GM13976 (cell line): ENCODE measurements at places on chromosomes 6 and 20.

GRCh38 chr6:29294499-29294914 lies 7.0 kb upstream of the OR14J1 start:
- DNase-seq, result no peak

DNA sequence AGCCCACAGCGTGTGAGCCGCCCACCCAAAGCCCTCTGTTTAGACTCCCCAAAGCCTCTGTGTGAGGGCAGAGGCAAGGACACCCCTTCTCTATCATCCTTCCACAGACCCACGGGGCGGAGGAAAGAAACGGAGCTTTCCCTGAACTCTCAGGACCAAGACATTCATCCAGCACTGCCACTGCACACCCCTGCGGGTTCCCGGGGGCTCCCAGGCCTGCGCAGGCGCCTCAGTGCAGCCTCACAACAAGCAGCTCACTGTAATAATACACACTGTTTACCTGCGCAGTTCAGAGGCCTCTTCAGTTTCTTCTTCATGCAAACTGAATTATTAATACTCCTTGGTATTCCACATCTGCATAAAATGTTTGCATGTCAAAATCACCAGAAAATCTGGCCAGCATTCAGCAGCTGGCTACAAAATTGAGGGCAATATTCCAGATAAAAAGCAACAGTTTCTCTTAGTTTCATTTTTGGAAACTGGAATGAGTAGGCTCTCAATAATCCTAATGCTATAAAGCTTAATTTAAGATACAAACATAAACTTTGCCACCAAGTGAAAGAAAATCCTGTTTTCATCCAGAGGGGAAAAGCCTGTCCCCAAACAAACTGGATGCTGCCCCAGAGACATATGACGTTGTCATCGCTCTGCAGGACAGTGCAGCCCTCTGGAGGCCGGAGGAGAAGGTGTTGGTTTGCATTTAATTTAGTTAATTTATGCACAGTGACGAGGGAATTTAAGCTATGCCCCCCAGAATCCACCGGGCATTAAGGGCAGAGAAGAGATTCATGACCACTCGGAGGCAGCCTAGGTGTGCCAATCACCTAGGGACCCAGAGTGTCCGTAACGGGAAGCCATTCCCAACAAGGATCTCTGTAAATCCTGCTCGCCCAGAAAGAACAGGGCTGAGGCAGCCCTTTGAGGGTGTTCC lies 45.3 kb downstream of the NINL start:
- no peak for DNase-seq

- DNase-seq, result peak; percentile 58
Observed at GRCh38 chr6:158057213-158057987, 75.7 kb downstream of the SYNJ2 start.

DNA sequence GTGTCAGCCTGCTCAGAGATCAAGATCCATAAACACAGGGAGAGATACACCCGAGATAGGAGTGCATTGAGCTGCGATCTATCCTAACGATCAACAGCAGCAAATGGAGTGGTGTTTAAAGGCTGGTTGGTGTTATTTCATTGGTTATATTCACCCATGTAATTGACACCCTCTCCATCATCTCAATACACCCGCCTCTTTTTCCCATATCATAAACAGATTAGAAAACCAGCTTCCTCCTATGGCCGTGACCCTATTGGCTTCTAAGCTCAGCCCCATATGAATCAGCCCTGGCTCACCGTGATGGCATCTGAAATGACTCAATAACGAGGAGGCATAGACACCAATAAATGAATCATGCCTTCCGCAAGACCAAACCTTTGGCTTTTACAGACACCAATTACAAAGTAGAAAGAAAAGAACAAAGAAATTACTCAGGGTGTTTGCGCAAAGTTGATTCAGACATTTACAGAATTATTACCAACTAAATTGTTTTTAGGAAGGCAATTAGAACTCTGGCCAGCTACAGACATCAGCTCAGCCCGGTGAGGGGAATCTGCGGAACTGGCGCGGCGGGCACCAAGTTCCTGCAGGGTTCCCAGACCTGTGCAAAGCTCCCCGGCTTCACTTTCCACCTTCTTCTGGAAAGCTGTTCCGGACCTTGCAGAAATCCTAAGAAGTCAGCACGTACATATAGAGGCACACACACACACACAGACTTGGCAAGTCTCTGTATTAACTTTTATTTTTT lies 11.5 kb downstream of the PMEPA1 start:
- no peak for DNase-seq

DNA sequence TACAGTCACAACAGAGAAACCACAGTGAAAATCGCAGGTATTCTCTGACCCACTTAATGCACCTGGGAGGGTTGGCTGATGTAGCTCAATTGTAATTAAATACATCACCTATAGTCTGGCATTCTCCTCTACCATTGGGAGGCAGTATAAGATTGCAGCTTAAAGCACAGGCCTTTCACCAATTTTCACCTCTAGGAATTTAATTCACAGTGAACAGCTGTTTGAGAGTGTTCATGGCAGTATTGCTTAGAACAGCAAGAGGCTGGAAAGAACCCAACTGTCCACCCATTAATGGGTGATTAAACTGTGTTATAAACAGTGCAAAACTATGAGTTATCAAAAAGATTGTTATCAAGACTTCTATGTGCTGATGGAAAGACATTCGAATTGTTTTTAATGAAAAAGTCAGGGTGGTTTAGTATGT lies 2.0 kb downstream of the EDEM2 start:
- DNase-seq, result peak; percentile 66
